ENCODE measurements at places on chromosomes 12 and 14.

DNA sequence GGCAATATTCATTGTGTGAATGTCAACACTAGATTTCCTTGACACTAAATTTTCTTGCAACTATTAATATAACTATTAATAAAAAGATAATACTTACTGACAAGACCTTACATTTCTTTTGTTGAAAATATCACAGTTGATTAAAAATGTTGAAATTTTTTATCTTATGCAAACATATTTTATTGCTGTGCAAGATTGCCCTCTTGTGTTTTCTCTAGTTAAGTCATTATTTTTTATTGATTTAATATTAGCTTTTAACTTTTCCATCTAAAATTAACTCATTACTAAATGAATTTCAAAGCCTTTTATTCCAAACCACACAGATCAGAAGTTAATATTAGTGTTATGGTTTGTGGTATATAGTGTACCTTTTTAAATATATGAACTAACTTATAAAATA lies 11.7 kb upstream of the NAA30 start:
- DNase-seq, result no peak

DNA sequence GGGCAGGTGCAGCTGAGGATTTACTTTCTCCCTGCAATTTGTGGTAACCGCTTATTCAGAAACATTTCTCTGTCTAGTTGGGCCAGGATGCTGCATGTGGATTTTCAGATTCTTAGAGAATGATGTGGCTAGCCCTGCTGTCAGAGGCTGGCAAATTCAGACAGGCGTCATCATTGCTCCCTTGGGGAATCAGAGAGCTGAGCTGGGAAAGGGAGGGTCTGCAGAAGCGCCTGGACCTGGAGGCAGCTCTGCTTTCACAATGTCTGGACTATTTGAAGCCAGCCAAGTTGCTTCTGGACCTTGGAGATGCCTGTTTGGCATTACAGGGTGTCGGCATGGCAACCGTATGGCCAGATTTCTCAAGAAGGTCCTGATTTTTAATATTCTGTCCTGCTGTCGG lies 3.4 kb downstream of the GALNT16 start:
- DNase-seq, result peak; percentile 97

- peak; percentile 54 for DNase-seq
Observed at GRCh38 chr14:65421201-65421981, 8.9 kb downstream of the FUT8 start.

DNA sequence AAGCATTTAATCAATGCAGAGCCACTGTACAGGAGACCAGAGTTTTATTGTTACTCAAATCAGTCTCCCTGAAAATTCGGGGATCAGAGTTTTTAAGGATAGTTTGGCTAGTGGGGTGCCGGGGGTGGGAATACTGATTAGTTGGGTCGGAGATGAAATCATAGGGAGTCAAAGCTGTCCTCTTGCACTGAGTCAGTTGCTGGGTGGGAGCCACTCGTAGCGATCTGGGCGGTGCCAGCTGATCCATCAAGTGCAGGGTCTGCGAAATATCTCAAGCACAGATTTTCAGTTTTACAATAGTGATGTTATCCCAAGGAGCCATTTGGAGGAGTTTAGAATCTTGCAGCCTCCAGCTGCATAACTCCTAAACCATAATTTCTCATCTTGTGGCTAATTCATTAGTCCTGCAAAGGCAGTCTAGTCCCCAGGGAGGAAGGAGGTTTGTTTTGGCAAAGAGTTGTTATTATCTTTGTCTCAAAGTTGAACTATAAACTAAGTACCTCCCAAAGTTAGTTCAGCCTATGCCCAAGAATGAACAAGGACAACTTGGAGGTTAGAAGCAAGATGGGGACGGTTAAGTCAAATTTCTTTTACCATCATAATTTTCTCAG lies 169.4 kb upstream of the PLEKHG7 start:
- peak; percentile 55 for DNase-seq

GRCh38 chr12:3958534-3958933 lies 85.3 kb upstream of the PARP11 start:
- no peak for DNase-seq

DNA sequence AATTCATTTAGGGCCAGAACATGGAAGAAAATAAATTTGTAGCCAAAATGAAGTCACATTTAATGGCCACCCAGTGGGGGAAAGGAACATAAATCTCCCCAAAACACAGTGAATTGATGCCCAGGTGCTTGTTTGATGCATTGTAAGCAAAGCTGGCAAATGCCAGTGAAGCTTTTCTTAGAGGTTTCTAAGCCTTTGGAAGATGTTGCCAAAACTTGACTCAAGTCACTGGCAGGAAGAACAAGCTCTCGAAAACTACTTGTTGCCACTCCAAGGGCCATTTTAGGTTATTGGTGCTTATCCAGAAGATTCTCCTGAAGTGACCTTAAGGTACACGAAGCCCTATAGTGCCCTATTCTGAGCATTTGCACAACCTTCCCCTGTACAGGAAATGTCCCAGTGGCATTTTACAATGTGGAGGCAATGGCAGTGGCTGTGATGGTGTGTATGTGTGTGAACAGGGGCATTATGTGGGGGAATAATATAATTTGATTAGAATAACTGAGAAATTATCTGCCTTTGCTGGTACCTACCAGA lies 89.5 kb upstream of the NOVA1 start:
- DNase-seq, result no peak

GRCh38 chr14:38202444-38203191 lies 5.1 kb upstream of the SSTR1 start:
- DNase-seq, result no peak

DNA sequence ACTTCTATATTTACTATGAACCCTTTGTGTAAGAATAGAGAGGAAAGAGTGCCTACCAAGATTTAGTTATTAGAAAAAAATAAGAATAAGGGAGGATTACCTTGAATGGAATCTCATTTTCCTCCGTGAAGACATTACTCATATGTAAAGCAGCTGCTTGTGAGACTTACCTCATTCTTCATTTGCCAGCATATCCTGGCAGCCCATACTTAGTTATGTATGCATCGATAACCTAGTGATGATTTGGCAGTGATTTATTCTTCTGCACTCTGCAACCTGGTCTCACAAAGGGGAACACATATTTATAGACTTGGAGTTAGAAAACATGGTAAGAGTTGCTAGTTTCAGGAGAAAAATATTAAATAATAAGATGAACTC lies 56.8 kb downstream of the LRFN5 start:
- DNase-seq, result no peak

DNA sequence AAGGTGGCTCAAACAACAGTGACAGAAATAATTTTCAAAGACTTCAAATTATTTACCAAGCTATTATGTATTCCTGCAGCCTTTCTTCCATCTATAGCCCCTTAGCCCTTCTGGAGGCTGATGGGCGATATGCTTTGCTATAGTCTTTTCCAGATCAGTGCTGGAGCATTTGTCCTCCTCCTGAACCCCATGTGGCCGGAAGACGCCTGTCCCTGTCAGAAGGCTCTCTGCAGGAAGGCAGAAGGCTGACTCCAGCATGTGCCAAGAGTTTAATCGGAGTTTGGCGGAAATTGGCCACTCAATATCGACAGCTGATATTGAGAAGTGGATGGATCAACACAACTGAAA lies 49.3 kb upstream of the MAX start:
- DNase-seq, result no peak

- no peak for DNase-seq
Observed at GRCh38 chr12:122148657-122149056, 25.4 kb downstream of the IL31 start.

- DNase-seq, result no peak
Observed at GRCh38 chr12:118727196-118727978, 254.0 kb upstream of the SRRM4 start.

- no peak for DNase-seq
Observed at GRCh38 chr12:113340061-113340460, 5.2 kb upstream of the SLC8B1 start.

DNA sequence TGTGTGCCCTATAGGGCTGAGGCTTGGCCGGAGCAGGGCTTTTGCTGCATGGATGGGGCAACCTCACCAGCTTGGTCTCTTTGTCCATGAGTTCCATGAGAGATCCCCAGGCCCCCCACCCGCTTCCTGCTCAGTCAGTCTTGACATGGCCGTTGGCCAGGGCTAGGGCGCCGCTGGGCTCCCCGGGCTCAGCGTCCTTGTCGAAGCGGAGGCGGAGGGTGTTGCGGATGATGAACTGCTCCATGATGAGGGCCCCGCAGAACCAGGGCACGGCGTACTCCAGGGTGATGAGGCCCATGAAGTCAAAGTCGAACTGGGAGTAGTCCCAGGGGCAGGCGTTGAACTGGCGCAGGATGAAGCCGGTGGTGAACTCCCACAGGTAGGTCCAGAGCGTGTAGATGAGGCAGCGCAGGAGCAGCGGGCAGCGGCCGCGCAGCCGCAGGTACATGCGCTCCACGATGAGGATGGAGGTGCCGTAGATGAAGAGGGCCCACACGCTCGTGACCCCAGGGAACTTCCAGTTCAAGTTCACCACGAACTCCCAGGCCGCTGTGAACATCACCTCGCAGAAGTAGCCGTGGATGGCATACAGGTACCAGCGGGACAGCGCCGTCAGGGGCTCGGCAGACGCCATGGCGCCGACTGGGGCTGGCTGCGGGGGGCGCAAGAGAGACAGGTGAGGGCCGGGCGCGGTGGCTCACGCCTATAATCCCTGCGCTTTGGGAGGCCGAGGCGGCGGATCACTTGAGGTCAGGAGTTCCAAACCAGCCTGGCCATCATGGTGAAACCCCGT lies 15.0 kb downstream of the TMEM229B start:
- DNase-seq, result no peak

DNA sequence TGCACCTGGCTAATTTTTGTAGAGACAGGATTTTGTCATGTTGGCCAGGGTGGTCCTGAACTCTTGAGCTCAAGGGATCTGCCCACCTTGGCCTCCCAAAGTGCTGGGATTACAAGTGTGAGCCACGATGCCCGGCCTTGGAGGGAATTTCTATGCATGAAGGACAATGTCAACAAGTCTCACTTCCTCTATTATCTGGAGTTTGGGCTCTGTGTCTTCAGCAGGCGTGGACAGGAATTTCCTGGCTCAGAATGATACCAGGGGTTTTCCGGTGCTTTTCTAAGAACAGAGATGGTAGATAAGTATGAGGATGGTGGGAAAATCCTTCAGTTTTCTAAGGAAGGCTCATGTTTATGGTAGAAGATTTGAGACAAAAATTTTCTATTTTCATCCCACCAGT lies 75.0 kb upstream of the CCDC60 start:
- DNase-seq, result no peak

DNA sequence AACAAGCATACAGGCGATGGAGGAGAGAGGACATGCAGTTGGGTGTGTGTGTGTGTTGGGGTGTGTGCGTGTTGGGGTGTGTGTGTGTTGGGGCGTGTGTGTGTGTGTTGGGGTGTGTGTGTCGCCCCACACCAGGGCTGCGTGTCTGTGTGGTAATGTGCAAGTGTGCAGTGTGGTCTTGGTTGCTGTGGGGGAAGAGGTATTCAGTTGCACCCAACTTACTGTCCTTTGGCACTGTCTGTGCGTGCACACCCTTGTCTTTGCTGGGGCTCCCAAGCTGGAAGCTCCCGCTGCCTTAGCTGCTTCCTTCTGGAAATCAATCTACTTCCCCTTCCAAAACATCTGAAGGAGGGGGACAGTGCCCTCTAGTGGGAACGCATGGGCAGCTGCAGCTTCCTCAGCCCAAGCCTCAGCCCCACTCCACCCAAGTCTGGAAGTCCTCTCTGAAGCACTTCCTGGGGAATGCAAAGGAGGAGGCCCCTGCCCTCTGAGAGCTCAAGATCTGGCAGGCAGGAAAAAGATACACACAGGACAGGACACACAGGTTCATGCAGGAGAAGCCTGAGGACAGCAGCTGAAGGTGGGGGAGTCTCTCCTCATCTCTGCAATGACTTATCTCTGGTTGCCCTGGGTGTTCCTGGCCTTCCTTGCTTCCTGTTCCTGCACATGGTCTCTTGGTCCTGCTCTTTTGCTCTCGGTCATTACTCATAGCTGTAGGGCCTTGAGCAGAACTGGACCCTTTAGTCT lies 13.1 kb downstream of the ASIC1 start:
- peak; percentile 63 for DNase-seq

DNA sequence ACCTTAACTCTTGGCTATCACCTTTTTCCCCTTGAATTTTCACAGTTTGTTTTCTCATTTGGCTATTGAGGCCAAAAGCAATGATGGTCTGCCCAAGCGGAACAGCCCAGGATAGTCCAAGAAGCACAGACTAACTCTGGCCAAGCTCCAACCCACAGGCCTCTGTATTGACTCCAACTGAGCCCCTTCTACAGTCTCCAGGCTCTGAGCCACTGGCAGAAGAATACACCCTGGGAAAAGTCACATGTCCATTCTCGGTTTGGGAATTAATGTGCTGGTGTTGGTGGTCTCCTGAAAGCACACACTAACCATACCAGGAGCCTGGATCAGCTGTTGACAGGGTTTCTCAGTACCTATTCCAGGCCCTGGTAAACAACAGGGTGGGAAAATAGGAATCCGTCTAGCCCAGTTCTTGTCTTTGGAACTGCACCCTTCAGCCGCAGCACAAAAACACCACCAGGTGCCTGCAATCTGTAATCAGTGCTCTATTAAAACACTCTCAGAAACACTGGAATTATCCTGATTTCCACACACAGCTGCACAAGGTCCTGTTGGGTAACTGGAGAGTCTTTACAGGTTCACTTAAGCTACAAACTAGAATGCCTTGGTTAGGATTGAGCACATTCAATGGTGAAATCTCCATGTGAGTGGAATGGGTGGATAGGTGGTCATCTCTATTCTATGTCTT lies 63.6 kb downstream of the STXBP6 start:
- no peak for DNase-seq

DNA sequence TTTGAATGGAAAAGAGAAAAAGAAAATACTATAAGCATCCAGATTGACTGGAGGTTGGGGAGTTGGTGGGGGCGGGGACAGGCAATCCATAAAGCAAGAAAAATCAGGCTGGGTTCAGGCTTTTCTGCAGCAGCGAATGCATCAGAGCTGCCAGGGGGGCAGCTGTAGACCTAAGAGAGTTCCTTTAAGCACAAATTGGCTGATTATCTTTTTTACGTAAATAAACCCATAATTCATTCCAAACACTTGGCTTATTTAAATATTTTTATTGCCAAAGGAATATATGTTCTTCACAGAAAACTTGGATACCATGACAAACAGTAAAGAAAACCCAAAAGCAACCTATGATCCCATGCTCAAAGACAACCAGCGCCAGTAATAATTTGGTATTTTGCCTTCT lies 10.2 kb downstream of the BDKRB2 start:
- DNase-seq, result no peak

DNA sequence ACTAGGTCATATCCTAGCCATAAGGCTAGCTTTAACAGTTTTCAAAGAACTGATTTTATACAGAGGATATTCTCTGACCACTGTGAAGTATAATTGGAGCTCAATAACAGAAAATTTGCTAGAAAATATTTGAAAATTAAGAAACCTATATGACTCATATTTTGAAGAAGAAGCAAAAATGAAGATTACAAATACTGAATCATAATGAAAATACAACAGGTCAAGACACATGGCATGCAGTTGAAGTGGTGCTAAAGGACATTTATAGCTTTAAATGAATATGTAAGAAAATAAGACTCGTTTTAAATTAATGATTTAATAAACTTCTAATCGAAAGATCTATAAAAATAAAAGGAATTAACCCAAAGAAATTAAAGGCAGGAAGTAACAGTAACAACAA lies 1234.6 kb downstream of the SLC16A7 start:
- peak; percentile 18 for DNase-seq
